IPS-NIHi11 (cell line): ENCODE measurements at places on chromosomes 16 and 17.

DNA sequence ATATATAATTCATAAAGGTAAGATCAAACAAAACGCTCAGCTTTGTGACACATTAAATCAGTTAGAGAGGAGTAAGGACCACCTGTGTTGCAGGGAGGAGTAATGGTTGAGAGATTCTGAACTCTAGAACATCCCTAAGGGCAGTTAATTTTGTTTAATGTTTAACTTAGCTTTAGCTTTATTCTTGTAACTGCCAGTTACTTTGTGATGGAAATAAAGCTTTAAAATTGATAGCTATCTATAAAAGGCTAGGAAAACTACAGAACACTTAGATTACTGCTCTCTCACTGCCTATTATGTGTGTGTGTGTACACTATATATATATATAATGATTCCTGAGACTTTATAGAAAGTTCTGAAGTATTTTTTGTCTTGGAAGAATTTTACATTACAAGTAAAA, 37.8 kb downstream of the PTRH2 start:
- DNase-seq, result no peak

- DNase-seq, result no peak
These were observed 946 bp downstream of the OSGIN1 start for GRCh38 chr16:83953796-83954576.

GRCh38 chr16:31093132-31093703, 1.4 kb downstream of the VKORC1 start:
- peak; percentile 65 for DNase-seq

GRCh38 chr16:84277244-84277823, 17.3 kb upstream of the WFDC1 start:
- peak; percentile 70 for DNase-seq

DNA sequence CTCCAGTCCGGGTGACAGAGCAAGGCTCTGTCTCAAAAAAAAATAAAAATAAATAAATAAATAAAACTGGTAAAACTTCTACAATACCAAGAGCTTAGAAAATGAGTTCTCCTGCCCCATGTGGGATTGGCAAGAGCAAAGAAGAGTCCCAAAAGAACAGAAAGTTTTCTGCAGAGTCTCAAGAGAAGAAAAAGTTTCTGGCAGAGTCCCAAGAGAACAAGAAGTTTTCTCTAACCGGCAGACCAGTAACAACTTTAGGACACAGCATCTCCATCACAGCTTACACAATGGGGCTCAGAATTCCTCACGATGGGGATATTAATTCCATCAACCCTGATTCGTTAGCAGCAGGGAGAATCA, 1.1 kb downstream of the SLC39A11 start:
- no peak for DNase-seq

DNA sequence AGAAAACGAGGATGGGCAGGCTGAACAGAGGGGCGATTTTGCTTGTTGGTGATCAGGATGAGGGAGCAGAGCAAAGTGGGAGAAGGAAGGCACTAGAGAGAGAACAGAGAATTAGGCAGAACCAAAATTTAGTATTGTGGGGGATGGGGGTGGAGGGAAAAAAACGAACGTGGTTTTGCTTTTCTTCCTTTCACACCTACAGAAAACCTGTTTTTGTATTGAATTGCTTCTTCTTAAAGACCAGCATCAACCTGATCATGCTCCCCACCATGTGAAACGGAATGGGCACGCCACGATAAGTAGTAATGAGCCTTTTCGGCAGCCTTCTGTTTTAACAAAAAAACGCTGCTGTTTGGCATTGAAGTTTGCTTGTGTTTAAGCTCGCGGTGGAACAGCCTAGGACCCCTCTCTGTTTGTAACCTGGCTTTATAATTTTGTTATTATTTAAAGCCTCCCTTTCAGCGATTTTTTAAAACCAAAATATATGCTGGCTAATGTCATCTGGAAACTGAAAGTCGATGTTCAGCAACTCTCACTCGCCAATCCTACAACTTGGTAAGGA, 36.8 kb downstream of the ERCC4 start:
- DNase-seq, result no peak

GRCh38 chr17:27382025-27382424, 74.2 kb upstream of the KSR1 start:
- DNase-seq, result no peak

GRCh38 chr17:50843150-50843905, 7.9 kb downstream of the WFIKKN2 start:
- no peak for DNase-seq

GRCh38 chr16:11494433-11494832, 92.3 kb downstream of the LITAF start:
- no peak for DNase-seq

DNA sequence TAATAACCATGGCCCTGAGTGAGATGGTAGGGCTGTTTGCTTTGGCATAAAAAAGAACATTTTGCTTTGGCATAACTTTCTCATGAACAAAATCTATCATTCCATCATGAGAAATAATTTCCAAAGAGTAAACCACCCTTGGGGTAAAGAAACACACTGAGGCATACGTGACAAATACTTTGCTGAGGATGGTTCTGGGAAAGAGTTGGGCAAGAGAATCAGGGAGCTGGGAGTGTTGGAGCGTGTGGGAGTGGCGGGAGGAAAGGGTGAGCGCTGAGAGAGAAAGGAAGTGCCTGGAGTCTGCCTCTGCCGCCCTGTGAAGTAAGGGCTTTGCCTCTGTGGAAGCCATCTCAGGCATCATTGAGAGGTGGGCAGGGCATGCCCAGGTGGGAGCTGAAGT, 60.2 kb upstream of the ARHGAP44 start:
- DNase-seq, result no peak

- DNase-seq, result no peak
These were observed 722.6 kb upstream of the KIF2B start for GRCh38 chr17:53100126-53100525.

- DNase-seq, result peak; percentile 90
These were observed 13.7 kb downstream of the ALOX12B start for GRCh38 chr17:8073627-8074484.

DNA sequence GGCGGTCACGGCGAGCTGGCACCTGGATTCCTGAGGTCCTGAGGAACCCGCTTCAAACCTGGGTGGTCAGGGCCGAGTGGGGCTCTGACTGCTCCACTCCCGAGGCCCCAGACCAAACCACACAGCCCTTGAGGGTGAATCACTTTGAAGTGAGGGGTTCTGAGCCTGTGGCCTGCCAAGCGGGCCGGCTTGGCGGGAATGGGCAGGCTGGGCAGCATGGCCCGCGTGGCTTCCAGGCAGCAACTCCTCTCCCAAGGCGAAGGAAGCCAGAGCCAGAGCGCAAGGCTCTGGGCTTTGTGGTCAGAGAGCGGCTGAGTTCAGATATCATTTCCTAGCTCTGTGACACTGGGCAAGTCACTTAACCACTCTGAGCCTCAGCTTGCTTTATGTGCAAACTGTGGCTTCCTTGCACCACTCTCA, 42.7 kb downstream of the CMIP start:
- no peak for DNase-seq

DNA sequence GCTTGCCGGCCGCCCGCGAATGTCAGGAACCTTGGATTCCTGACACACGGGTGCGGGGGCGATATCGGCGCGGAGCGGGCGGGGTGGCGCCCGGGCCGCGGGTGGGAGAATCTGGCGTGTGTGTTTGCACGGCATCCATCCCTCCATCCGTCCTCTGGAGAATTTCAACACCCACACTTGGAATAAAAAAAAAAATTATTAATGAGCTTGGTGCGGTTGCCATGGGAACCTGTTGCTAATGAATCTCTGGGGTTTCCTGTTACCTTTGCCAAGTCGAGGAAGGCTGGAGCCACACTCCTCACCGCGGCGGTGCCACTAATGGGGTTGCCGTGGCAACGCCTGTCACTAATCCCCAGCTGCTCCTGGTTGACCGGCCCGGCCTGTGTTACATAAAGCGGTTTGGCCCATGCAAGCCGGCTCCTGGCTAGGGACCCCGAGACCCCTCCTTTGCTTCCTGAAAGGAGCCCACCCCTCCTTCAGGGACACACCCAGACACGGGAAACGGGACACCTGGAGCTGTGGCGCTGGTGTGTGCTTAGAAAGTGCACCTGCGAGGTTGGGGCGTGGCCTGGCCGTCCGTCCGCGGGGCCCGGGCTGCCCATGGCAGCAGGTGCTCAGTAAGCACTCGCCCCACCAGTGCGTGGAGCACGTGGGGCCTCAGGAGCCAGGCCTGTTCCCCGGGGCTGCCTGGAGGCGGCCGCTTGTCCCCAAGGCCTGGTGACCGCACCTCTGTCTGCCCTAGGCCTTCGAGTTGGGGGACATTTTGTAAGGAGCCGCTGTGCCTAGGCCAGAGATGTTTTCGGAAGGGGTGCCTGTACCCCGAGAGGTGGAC, 14.6 kb downstream of the CACNA1H start:
- DNase-seq, result peak; percentile 84

GRCh38 chr17:50314456-50315011, 31.4 kb upstream of the XYLT2 start:
- no peak for DNase-seq
